ENCODE measurements at places on chromosomes 7 and 10.

- DNase-seq: no peak
These were observed 279.2 kb downstream of the THSD7A start for GRCh38 chr7:11552676-11553296.

DNA sequence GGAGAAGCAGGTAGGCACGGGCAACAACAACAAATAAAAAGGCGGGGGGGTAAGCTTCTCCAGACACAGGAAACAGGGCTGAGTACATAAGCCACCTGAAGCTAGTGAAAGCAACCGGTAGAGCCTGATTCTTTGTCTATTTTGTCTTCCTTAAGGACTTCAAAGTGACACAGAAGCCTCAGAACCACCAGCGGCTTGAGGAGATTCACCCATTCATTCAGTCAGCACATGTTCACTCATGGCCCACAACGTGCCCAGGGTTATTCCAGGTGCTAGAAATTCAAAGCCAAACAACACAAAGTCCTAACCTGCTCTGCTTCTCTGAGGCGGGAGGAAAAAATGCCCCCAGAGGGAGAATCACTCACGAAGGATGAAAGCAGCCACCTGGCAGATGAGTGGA is 69.3 kb upstream of the C7orf33 start:
- no peak for DNase-seq

DNA sequence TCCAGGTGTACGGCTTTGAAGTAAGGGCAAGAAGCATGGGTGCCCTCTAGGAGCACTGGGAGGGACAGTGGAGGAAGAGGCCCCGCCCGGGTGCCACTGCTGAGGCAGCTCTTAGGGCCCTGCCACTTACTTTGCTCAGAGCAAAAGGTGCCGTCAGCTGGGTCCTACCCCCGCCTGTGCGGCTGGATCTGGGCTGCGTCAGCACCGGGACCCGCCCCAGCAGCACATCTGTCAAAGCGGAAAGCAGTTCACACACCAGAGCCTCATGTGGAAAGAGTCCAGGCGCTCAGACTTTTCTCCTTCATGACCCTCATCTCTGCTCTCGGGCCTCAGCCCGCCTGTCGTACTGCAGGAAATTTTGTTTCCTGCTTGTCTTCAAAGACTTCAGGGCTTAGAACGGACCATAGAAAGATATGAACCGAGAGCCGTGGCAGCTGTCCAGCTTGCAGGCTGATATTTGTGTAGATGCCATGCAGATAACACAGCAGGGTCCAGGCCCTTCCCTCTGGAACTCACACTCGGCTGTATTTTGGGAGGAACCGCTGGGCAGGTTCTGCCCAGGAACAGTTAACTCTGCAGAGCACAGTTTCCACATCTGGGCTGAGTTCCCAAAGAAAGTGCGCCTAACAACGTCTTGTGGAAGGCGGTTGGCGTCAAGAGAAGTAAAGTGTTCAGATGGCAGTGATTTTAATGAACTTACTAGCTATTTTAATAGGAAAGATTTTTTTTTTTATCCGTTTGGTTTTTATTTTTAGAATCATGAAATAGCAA is 44.3 kb upstream of the PRKAR1B start:
- DNase-seq: peak; percentile 5

- no peak for DNase-seq
These were observed 15.3 kb downstream of the PLAU start for GRCh38 chr10:73926152-73926764.

- DNase-seq: no peak
These were observed 628.6 kb downstream of the PHTF2 start for GRCh38 chr7:78427209-78427608.

- peak; percentile 93 for DNase-seq
These were observed 25.5 kb downstream of the VOPP1 start for GRCh38 chr7:55546814-55547213.

DNA sequence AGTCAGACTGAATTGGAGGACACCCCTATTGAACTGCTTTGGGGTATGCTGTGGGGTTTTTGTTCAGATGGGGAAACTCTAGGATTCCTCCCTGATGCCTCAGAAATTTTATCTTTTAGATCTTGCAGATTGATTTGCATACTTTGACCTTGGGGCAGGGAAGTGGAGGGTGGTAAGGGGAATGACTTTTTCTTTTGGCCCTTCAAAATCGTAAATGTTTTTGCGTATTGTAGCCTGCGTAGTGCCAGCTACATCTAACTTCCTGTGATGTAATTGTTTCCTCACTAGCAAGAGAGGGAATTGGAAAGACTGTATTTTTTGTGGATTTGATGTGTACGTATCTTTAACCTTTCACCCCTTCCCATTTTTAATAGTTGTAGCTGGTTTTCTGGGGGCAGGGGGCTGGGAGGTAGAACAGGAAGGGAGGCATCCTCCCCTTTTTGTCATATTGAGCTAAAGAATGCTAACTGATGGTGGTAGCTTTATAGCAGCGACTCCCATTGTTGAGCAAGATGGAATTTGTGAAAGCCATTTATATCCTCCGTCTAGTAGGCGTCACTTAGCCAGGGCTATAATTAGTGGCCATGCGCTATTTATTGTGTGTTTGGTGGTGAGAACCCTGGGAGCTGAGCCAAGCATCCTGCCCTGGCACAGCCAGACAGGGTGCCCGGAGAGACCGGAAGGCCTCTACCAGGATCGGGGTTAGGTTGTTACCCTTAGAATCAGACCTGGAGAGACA is 11.3 kb downstream of the DUSP5 start:
- peak; percentile 79 for DNase-seq

- no peak for DNase-seq
These were observed 117.0 kb downstream of the CHCHD3 start for GRCh38 chr7:132964876-132965275.

DNA sequence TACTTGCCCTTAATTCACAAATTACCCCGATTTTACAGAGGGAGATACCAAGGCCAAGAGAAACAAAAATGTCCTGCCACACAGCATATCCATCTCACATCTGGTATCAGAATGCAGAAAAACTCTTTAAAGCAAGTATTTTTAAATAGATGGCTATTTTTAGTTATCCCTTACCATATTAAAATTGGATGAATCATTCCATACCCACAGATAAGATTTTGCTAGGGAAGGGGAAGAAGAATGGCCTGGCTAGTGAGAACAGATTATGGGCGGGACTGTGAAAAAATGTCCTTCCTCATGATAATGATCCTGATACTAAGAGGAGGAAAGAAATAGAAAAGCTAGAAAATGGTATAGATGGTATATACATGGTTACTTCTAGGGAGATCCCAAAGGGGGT is 80.6 kb upstream of the GATAD1 start:
- DNase-seq: no peak

DNA sequence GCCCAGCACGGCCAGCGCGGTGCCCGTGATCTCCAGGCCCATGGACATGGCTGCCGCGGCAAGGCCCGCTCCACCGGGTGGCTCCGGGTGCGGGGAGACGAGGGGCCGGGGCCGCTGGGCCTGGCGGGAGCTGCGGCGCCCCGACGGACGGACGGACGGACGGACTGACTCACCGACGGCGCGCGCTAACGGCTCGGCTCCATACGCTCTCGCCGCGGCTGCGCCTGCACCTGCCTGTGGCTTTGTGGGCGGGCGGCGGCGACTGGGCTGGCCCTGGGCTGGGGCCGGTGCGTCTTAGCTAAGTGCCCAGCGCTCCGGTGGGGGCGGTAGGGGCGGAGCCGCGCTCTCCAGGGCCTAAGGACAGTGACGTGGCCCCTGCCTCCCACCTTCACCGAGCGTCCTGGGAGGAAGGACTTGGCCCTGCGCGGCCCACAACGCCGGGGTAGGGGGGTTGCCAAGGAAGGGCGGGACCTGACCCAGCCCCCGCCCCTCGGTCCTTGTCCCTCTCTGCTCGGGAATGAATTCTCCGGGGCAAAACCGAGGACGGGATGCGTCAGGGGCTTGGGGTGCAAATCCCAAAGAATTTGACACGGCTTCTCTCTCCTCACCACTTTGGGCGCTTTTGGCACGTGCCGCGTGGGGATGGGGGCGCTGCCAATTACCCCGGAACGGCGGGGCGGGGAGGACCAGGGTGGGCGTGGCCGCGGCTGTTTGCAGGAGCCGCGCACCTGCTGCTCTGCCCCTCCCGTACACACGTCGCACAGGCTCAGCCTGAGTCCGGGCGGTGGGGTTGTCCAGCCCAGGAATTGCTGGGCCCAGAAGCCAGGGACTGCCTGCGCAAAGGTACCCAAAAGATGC is at the start of gene CLDN3:
TSS of gene CLDN3 (minus strand) at position 269 of the 858 bp plus-strand sequence. CDS start at position 48, 221 bp downstream.
- DNase-seq: peak; percentile 81

GRCh38 chr7:17532861-17533404 is 234.5 kb downstream of the AHR start:
- no peak for DNase-seq

GRCh38 chr7:130409067-130409711 is 28.9 kb downstream of the CPA1 start:
- DNase-seq: peak; percentile 15

DNA sequence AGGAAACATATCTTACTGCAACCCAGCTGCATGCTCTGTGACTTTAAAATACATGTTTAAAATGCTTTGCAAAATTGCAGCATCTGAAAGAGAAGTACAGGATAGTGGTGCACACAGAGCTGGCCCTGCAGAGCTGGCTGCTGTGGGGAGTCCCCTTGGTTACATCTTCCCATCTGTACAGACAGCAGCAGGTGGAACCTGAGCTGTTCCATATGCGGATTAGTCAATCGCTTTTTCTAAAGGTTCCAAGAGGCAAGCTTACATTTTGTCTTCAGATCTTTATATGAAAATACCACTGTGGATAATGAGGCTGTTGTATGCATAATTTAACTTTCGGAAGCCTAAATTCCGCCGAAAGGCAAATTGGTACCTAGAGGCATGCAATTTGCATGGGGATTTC is 444.1 kb downstream of the NRG3 start:
- no peak for DNase-seq

DNA sequence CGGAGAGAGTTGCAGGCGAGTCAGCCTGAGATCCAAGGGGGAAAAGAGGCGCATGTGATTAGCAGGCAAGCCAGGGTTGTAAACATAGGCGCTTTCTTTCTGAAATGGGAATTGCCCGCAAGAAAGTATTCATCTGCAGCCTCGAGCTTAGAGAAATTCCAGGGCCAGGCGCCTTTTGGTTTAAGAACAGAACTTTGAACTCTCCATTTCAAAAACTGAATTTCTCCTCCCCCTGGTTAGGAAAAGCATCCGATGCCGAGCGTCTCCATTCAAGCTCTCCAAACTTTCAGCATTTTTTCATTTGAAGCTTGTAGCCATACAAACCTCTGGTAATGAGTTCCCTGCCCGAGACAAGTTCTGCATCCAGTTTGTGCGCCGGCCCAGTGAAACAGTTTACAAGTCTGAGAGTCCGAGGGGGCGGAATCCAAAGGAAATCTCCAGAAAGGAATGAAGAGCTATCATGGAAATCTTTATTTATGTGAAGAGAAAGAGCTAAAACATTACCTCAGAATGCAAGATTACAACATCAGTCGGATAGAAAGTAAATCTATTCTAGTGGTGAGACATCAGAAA is 69.9 kb downstream of the FAM204A start:
- DNase-seq: no peak

GRCh38 chr10:77186936-77187335 is 450.7 kb downstream of the KCNMA1 start:
- DNase-seq: no peak

- DNase-seq: no peak
These were observed 42.4 kb downstream of the COL17A1 start for GRCh38 chr10:104043185-104043830.

DNA sequence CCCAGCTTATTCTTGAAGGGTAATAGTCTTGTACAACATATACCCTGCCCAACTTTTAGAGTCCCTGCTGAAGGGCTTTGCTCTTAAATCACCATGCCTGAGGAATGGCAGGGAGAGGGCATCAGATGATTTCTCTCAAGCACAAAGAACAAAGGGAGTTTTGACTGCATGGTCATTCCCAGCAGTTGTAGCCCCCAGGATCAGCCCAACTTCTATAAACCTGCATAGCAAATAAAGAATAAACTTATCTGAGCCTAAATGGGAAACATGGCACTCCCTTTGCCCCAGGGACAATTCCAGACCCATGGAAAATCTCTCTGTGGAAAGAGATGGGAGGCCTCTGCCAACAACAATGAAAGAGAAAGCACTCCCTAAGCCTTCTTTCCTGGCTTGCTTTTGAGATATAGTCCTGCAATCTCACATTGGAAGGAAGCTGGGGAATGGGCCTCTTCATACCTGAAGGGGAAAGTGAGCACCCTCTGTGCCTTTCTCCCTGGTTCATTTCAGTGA is 18.7 kb downstream of the CADPS2 start:
- DNase-seq: no peak

DNA sequence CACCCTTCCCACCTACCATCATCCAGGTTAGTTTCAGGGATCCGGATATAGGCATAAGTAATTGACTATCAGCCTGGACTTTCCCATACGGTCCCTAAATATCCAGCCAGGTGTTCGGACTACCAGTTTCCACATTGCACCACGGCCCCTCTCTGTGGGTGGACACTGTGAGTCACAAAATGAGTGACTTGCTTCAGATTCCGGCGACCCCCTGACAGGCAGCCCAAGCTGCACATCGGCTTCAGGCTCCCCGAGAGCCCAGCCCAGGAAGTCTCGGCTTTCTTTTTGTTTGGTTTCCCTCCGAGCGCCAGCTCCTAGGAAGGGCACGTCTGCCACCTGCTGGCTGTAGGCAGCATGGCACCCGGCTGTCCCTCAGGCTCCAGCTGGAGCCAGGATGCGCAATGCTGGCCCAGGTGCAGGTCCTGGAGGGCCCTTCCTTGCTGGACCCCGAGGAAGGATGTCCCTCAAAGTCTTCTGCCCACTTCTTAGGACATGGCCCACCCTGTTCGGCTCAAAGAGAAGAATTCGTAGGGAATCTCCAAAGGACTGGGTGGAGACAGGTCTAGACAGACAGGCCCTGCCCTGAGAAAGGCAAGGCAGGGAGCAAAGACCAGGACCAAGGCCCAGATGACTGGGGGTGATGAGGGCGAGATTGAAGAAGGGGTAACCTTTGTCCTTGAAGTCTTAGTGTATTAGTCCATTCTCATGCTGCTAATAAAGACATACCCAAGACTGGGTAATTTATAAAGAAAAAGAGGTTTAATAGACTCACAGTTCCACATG is 10.6 kb downstream of the HABP2 start:
- DNase-seq: peak; percentile 51

- DNase-seq: no peak
These were observed 189.3 kb downstream of the ELMO1 start for GRCh38 chr7:37259319-37259821.

DNA sequence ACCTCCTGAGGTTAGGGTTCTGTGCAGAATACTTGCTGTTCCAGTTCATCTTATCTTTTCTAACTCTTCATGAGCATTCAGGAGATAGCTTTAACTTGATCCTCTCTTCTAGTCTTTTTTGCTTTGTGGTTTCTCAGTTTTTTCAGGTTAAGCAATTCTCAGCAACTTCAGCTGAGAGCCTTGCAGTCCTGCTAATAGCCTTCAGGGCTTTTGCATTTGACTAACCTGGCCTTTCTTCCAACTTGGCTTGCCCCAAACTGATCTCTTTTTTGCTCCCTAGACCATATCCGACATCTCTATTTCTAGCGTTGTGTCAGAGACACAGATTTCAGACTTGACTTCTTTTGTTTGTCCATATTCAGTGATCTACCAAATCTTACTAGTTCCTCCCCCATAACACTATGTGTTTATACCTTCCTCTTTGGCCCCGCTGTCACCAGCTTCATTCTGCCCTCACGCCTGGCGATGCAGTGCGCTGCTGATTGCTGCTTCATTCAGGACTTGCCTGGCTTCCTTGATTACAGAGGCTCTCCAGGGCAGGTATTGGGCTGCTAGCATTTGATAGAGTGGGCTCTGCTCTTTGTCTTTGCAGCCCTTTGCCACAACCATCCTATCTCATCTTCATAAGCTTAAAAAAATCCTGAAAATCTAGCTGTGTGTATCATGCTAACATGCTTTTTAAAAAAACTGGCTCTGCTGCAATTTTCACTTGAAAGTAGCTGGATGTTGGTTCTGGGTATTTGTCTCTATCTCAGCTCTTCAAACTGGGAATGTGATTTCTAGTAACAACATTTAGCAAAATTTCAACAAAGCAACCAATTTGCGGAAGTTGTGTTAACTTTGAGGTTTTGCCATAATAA is 9.6 kb downstream of the CUL1 start:
- no peak for DNase-seq

Measured in cerebellar cortex (tissue), 1 donor.